ENCODE measurements at places on chromosomes 7 and 10.

DNA sequence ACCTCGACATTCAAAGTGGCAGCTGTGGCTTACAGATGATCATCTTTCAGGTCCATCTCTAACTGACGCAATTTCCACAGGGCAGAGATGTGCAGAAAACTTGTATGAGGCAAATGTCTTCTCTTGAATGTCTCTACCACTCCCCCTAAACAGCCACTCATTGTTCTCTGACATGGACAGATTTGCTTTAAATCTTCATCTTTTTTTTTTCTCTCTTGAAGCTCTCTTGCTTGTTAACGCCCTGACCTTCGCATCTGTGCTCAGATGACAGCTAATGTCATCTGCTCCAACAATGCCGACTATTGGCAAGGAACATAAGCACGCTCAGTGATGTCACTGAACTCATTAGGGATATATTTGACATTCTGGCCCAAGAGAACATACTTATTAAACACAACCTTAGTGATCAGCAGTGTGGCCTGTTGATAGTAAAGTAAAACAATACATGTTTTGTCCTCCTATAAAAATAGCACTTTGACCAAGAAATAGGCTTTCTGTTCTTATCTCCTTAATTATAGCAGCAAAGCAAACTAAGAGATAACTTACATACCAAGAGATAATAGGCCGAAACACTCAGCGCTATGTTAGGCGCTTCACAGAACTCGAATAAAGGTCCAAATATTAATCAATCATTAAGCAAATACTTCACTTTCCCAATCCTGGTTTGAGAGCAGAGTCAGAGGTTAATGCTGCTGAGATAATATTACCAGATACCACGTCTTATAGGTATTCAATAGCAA lies 583.5 kb downstream of the PARD3 start:
- DNase-seq: no peak

DNA sequence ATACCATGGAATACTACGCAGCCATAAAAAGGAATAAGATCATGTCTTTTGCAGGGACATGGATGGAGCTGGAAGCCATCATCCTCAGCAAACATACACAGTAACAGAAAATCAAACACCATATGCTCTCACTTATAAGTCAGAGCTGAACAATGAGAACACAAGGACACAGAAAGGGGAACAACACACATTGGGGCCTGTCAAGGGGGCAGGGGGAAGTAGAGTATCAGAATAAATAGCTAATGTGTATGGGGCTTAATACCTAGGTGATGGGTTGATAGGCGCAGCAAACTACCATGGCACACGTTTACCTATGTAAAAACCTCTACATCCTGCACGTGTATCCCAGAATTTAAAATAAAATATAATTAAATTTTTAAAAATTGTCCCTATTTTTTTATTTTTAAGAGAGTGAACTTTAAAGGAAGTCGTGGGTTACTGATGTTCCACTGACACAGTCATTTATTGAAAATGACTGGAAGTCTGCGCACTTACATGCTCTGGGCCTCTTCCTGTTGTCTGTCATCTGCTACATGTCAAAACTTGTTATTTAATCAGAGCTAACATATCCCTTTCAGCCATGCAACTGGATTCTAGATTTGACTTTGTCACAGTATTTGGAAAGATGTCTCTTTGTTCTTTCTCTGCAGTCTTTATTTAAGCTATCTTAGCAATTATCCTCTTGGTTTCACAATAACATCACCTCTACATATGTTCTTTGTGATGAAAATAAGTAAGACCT lies 73.7 kb upstream of the ABCB5 start:
- no peak for DNase-seq

- DNase-seq: no peak
Observed at GRCh38 chr7:27661811-27662489, 733 bp downstream of the HIBADH start.

DNA sequence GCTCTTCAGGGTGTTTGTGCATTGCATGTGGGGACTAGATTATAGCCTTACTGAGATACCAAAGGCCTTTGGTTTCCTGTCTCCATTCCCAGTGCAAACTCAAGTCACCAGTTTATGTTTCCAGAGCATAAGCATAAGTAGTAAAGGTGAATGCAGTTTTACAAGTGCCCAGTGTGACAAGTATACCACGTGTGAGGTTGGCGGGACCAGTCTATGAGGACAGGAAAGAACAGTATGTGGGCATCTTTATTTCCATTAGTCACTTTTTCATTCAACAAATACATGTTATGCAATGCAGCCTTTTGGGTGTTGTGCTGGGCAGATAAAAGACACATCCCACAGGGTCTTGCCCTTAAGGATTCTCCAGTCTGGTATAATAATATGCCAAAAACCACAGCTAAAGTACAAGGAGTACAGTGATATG lies 146.5 kb downstream of the ARID5B start:
- DNase-seq: no peak

- no peak for DNase-seq
Observed at GRCh38 chr7:73770002-73770859, at the start of gene CLDN3. TSS of gene CLDN3 (minus strand) at chr7:73770270. CDS start at chr7:73770049, 221 bp downstream.

DNA sequence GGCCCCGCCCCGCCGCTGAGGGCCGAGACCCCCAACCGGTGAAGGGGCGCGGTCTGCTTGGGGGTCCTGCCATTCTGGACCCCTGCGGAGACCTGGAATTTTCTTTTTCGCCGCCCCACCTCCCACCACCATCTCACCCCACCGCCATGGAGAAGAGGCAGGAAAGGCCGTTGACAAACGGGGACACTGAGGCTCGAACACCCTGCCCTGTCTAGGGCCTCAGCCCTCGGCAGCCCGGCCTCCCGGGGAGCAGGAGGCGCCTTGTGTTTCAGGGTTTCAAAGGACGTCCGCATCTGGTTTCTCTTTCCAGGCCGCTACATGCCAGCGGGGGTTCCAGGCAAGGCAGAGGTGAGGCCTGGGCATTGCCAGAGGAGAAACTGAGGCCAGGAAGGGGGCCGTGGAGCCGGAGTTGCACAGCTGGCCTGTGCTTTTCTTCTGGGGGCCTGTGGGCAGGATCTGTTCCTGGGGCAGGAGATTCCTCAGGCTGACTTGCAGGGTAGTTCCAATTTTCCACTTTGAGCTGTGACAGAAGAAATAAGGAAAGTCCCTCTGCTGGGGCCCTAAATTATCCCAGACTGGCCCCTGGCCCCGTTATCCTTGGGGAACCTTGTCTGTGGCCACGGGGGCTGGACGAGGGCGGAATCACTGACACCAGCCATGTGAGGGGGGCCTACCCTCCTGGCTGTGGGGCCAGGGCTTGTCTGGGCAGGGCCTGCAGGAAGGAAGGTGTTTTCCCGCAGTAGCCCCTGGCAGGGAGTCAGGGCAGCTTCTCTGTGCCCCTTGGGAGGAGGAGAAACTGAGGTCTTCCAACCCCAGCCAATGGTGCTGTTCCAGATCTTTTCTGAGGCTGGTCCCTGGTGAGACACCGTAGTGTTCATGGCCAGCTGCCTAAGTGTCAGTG lies 900 bp upstream of the MICALL2 start:
- no peak for DNase-seq

Measured in activated naive CD4-positive, alpha-beta T cell (primary cell).